ENCODE measurements at places on chromosomes 12 and 14. TPM values are rescaled to one million over a fixed set of nuclear protein-coding genes. Genes with fewer than 3 reads are reported as not detected.

The CLEC4C gene
- not detected for total RNA-seq

The TMEM121 gene
- total RNA-seq = 3.2 TPM

The CCDC177 gene
- total RNA-seq = not detected

The SSPN gene
- 0.38 TPM for total RNA-seq

The CELA1 gene
- not detected for total RNA-seq

The C12orf54 gene
- not detected for total RNA-seq

The ALX1 gene
- total RNA-seq = 5.6 TPM

The C12orf43 gene
- 23.8 TPM for total RNA-seq

The AEBP2 gene
- total RNA-seq = 23.8 TPM

The TMEM233 gene
- total RNA-seq = 0.07 TPM

The MUCL1 gene
- not detected for total RNA-seq

The KRT82 gene
- not detected for total RNA-seq

The LRRC10 gene
- not detected for total RNA-seq

The WDR20 gene
- 22.9 TPM for total RNA-seq

The SOS2 gene
- total RNA-seq = 8.9 TPM

The DCAF11 gene
- total RNA-seq = 21.1 TPM

All from A549 treated with CpdA at 1 μM for 4 hours (cell line).